ENCODE measurements at places on chromosomes 2 and 18. TPM values are rescaled to one million over a fixed set of nuclear protein-coding genes. Genes with fewer than 3 reads are reported as not detected.

The C1GALT1C1L gene
- total RNA-seq = not detected

The RAD51AP2 gene
- not detected for total RNA-seq

The RGPD3 gene
- total RNA-seq = 0.13 TPM

The UGT1A7 gene
- total RNA-seq = not detected

The DSEL gene
- 5.9 TPM for total RNA-seq

The PTPN18 gene
- total RNA-seq = 26.6 TPM

The ACMSD gene
- total RNA-seq = not detected

The SERPINB12 gene
- not detected for total RNA-seq

The PGAP1 gene
- total RNA-seq = 2.0 TPM

The SKOR2 gene
- not detected for total RNA-seq
